ENCODE measurements at places on chromosomes 12 and 14.

- DNase-seq, result no peak
These were observed 44.8 kb upstream of the METAP2 start for GRCh38 chr12:95429172-95429510.

DNA sequence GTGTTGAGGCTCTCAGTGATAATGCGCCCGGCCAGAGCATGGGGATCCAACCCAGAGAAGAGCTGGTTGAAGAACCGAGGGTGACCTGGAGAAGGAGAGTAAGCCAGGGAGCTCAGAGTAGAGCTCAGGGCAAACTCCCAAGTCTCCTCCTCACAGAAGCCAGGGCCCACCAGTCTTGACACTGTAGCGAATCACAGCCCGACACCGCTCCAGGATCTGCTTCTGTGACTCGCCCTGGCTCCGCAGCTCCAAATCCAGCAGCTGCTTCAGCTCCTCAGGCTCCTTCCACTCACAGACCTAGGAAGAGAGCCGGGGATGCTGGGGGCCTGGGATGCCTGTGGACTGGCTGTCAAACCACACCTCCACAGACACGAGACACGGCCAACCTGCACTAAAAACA, 8.2 kb upstream of the ZNF740 start:
- no peak for DNase-seq

GRCh38 chr12:126342866-126343265, 1277.6 kb downstream of the AACS start:
- no peak for DNase-seq

- DNase-seq, result no peak
These were observed 4.8 kb upstream of the AEBP2 start for GRCh38 chr12:19434538-19434937.

GRCh38 chr12:77500089-77500488, 330.6 kb upstream of the NAV3 start:
- DNase-seq, result no peak

DNA sequence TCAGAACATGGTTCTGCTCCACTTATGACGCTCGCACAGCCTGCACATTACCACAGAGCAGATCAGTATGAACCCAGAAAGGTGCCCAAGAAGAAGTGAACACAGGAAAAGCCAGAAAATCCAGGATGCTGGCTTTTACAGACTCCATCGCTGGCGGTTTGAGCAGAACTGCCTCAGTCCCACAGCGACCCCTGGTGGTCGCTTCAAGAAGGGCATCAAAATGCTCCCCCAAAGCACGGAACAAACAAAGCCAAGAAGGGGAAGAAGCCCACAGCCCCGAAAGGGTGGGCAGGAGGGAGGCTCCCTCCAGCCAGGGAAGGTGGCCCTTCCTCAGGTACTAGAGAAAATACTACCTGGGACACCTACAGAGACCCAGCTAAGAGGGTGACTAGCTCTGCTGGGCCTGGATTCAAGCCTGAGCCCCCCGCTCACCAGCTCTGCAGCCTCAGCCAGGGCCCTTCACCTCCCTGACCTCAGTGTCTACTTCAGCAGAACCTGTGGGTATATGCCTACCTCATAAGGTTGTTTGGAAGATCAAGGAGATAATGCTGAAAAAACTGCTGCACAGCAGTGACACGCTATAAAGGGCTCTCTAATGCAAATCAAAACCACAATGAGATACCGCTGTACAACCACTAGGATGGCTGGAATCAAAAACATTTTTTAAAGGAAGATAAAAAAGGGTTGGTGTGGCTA, 98.1 kb downstream of the NCOR2 start:
- DNase-seq, result no peak

GRCh38 chr12:113056381-113056630, 224 bp upstream of the DTX1 start:
- no peak for DNase-seq

- no peak for DNase-seq
These were observed 51.1 kb upstream of the HIF1A start for GRCh38 chr14:61644175-61644574.

GRCh38 chr14:54267172-54267571, 129.6 kb upstream of the CDKN3 start:
- no peak for DNase-seq

DNA sequence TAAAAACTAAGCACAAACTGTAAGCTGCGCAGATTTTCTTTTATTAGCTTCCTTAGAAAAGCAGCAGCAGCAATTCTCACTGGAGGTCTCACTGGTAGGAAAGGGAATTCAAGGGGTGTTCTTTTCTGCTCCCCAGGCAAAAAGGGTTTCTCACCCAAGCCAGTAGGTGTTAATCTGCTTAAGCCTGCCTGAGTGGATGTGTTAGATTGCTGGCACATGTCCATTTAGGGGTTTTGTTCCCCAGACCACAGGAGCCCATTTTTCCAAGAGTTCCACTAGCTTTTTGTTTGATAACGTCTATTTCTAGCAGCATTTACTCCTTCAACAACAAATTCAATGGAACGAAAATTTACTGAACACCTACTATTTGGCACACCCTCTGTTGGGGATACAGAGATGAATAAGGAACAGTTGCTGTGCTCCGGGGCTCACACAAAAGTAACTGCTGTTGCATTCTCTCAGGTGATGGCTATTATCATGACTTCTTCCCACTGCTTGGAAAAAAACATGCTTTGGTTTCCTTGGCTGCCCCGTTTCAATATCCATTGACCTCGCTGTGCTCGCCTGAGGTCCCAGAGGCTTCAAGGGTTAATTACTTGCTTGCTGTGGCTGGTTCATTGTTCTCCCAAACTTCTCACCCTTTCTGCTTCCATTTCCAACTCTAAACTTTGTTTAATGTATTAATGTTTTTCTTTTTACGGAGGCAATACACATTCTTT, 31.1 kb upstream of the RIC8B start:
- no peak for DNase-seq

DNA sequence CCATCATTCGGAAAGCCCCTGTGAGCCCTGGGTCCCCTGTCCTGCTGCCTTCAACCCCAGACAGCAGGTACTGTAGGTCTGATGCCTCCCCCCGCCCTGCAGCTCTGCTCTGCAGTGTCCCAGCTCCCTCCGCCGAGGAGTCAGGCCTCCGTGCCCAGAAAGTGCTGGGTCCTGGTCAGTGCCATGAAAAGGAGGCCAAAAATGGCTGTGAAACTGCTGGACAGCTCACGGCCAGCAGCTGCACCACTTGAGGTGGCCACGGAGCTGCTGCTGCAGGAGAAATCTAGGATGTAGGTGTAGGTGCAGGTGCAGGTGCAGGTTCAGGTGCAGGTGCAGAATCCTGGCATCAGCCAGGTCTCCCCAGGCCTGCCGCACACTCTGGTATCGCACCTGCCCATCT, 196.1 kb downstream of the SLC15A4 start:
- no peak for DNase-seq

DNA sequence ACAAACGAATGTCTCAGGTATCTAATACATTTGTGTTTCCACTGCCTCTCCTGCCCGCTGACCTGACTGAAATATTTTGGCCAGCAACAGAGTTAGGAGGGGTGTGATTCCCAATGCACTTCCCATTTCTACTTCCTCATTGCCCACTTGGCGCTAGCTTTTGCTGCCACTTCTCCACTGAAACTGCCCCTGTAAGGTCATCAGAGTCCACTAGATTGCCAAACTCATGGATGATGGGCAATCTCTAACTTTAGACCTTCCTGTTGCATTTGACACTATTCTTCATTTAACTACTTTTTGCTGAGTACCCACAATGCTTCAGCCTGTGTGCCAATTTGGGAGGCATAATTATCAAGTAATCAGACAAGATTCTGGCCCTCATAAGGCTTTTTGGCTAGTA, 40.8 kb downstream of the GPR65 start:
- no peak for DNase-seq

DNA sequence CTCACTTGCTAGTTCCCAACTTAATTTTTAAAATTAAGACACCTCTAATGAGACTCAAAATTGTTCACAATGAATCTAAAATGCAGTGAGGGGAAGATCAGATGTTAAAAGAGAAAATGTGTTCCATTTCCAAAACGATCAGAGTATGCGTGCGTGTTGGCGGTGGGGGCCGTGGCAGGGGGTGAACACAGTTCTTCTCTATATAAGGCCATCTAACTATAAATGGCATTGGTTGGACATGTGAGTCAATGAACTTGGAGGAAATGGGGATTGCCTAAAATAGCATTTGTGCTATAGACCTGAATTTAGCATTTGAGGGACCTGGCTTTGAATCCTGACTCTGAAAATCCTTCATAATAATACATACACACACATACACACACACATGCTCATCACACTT, 149.4 kb downstream of the FOXN3 start:
- no peak for DNase-seq

GRCh38 chr12:30067146-30067545, 283.4 kb upstream of the TMTC1 start:
- no peak for DNase-seq

GRCh38 chr14:105647784-105648608, 121.6 kb downstream of the TMEM121 start:
- no peak for DNase-seq

GRCh38 chr12:114767084-114767760, 83.2 kb upstream of the TBX3 start:
- DNase-seq, result no peak

- peak; percentile 56 for DNase-seq
These were observed 13.7 kb upstream of the TMEM106C start for GRCh38 chr12:47949441-47950341.

DNA sequence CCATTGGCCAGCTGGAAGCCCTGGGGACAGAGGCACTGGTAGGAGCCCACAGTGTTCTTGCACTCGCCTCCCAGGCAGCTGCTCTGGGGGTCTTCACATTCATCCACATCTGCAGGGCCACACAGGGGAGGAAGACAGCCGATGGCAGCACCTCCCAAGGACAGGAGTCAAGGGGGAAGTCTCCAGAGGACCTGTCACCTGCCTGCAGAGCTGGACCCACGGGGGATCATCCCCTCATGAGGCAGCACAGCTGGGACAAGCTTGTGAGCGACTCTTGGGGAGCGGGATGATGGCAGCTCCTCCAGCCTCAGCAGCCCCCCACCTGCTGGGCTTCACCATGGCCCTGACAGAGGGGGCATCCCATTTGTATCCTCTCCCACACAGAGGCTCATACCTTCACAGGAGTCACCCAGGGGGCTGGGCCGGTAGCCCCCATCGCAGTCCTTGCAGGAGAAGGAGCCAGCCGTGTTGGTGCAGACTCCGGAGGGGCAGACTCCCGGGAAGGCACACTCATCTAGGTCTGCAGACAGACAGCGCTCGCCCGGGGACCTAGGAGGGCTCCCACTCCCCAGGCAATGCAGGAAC, 15.4 kb downstream of the ISCA2 start:
- no peak for DNase-seq

- no peak for DNase-seq
These were observed 387.8 kb upstream of the RPL10L start for GRCh38 chr14:47039336-47039735.

GRCh38 chr12:115934046-115934445, 343.4 kb downstream of the MED13L start:
- no peak for DNase-seq

DNA sequence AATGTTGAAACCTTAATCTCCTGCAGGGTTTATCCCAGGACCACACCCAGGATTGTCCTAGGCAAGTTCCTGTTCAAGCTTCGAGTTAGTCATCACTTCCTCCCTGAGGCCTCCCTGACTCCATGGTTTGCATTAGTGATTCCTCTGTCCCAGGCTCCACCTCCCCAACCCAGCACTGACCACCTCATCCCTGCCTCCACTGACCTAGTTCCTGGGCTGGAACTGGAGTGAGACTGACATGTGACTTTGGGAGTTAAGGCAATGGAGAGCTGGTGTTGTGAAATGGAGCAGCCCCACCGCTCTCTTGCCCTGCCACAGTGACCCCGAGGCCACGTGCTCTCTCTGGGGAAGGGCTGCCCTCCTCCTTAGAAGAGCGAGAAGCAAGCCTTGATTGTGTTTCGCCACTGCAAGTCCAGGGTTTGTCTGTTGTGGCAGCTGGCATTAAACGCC, 15.8 kb upstream of the DTX1 start:
- no peak for DNase-seq

GRCh38 chr12:2895511-2895910, 4.8 kb downstream of the TULP3 start:
- DNase-seq, result no peak

DNA sequence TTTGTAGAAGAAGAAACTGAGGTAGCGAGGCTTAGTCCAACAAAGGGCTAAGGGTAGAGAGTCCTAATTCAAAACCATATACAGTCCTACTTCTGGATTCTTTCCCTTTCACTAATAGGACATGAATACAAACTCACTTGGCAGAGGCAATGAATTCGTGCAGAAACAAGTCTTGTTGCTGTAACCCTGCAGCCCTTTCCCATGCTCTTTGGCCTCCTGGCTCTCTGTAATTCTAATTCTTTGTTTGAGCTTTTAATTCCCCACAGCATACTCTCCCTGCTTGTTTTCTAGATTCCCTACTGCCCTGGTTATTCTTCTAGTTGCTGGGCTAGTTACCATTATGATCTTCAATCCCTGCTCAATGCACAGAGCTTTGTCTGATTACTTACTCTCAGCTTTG, 381.4 kb downstream of the ETNK1 start:
- DNase-seq, result no peak

- DNase-seq, result no peak
These were observed 385.6 kb downstream of the ZFP36L1 start for GRCh38 chr14:68407285-68407684.

- no peak for DNase-seq
These were observed 74.7 kb downstream of the KLHL28 start for GRCh38 chr14:44886860-44887595.

DNA sequence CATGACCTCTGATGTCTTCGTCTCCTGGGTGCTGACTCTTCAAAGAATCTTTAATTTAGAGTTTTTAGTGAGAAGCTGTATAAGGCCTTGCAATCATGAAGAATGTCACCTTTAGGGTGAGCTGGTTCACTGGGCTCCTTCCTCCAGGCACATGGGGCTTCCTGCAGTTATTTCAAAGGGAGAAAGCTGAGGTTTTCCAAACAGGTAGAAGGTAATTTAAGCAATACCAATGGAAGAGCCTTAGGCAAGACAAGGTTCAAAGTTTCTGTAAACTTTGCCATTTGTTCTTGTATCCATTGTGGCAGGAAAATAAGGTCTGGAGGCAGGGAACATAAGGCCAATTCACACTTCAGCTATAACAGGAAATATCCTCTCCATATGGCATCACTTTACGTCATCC, 88.0 kb upstream of the EIF5 start:
- no peak for DNase-seq

GRCh38 chr14:27078191-27078590, 480.4 kb upstream of the NOVA1 start:
- no peak for DNase-seq

- DNase-seq, result no peak
These were observed 11.2 kb downstream of the MOK start for GRCh38 chr14:102293781-102294180.

DNA sequence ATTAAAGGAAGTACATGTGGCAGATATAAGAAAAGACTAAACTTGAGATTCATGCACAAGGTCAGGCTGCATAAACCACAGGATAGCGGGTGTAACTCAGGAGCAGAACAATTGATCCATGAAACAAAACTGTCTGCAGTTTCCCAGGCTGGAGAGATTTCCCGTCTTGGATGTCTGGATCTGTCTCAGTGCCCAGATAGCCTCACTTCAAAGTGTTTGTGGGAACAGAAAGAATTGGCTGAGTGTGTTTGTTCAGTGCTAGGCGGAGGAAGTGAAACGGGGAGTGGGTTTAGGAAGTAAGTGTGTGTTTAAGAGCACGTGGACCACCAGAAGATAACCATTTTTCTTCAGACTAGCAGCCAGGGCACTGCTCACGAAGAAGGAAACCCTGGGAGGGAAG, 1.4 kb upstream of the RNASE10 start:
- no peak for DNase-seq

Measured in activated T-cell treated with anti-CD3 and anti-CD28 coated beads, Interleukin-2, amount 50 U/mL, for 24 hours (primary cell).